ENCODE measurements at places on chromosomes 1 and 21.

- DNase-seq = no peak
Measured at GRCh38 chr1:231663211-231663792, 36.7 kb downstream of the DISC1 start.

DNA sequence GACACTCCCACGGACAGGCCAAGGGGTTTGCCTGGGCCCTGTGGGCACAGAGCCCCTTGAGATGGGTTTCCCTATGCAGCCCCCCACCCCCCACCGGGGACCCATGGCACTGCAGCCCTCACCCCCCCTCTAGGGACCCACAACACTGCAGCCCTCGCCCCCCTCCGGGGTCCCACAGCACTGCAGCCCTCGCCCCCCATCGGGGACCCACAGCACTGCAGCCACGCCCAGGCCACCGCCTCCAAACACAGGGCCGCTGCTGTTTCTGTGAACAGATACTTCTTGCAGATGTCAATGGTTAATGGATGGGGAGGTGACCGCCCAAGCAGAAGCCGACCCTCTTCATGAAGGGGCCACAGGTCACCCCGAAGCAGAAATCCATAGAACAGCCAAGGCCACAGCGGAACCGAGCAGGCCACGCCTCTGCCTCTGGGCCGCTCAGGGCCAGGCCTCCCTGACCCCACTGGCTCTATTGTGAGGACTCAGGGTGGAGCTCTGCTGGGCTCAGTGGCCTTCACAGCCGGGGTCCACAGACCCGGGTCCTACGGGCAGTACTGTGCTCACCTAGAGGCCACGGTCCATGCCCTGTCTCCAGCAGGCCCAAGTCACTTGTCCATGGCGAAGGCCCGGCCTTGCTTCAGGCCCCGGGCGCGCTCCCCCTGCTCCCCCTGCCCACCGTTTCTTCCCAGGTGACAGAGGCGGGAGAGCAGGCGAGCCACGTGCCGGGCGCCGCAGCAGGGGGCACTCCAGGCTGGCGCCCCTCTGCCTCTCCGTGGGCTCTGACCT is 4.1 kb upstream of the POFUT2 start:
- no peak for DNase-seq

DNA sequence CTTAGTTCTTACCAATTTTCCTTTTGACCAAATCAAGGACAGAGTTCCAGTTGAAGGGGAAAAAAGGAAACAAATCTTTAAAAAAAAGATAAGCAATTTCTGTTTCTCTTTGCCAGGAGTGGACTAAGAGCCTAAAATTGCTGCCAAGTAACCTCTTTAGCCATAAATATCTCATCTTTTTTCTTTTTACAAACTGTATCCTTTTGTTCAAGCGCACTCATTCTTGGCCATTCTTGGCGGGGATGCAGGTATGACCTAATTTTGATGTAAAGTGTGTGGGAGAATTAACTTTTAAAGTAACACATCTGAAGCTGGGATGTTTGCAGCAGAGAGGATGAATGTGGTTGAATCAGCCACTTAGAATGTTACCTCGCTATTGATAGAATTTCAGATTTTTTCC is 13.4 kb upstream of the KIF1B start:
- no peak for DNase-seq

- no peak for DNase-seq
Measured at GRCh38 chr1:203273869-203274602, 31.3 kb upstream of the BTG2 start.

DNA sequence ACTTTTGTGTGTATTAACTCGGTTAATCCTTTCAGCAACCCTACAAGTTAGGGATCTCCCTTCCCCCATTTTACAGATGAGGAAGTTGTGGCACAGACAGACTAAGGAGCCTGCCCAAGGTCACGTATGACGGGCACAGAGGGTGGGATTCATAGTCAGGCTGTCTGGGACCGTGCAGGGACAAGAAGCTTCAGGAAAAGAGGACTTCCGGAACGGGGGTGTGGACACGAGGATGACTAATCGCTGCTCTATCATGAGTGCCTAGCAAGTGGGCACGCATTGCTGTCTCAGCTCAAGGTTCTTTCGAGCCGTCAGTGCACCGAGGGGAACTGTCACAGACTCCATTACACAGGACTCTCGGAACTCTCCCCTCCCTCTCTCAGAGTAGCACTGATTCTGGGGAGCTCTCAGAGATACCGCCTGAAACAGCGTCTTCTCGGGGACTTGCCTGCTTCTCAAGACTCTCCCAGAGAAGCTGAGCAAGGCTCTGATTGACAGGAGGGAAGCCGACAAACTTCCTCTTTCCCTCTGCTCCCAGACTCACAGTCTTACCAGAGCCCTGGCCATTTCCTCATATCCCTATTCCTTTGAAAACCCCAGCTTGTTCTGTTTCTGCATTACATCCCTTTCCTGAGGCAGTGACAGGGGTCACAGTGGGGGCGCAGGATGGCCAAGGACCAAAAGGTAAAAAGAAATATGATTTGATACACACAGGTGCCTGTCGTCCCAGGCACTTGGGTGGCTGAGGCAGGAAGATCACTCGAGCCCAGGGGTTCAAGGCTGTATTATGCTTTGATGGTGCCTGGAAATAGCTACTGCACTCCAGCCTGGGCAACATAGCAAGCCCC is 14.4 kb downstream of the FHAD1 start:
- DNase-seq = peak; percentile 53

DNA sequence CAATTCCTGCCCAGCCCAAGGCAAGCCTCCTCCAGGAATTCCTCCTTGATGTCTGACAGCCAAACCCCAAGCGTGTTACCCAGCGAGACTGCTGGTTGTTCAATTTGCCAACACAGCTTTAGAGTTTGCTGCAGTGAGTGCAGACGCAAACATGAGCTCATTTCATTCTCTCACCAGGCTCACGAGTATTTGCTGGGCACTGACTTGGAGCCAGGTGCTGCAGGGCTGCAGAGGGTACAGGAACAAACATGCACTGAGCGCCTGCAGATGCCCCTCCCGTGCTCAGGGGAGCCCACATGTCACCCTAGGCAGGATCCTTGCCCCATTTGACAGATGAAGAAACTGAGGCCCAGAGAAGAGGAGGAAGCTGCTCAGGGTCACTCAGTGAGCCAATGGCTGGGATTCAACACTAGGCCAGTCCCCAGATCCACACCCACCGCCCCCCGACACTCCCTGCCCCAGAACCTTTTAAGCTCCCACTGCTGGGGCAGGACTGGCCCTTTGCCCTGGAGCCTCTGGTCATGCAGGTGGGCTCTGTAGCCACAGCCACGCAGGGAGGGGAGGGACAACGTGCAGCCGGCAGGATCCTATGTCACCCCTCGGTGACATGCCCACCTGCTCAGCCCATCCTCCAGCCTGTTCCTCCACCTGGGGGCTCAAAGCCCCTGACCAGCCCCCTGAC is 363.7 kb downstream of the MATN1 start:
- no peak for DNase-seq

GRCh38 chr21:46441331-46441730 is 17.4 kb upstream of the DIP2A start:
- no peak for DNase-seq

GRCh38 chr1:3410142-3410925 is 44.1 kb upstream of the ARHGEF16 start:
- DNase-seq = no peak

DNA sequence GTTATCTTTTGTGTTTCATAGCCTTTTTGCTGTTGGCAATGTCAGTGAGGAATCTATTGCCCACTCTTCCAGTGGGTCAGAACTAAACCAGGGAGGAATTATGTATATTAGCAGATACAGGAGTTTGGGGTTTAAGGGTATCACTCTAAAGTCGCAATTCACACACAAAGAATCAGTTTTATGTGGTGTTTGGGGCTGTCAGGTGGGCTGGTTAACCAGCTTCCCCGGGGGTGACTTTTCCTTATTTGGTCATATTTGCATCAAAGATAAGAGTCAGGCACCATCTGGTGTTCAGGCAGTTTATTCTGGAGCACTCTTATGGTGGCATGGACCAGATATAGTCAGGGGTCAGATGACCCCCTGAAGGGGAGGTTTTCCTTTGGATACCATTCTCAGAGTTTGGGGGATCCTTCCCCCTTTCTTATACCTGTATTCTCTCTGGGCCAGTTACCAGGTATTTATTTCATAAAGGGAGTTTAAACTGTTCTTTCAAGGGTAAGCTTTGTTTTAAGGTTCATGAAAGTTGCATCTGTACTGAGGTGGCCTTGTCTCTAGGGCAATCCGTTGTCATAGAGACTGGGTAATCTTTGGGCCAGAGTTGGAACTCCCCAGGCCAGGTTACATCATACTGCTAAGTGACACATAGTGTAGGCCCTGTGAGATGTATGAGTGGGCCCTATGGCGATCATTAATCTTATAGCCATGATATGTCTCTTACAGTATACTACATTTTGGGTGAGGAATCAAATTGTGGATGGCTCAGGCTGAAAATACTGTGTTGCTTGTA is 148.2 kb downstream of the RWDD3 start:
- no peak for DNase-seq

- DNase-seq = no peak
Measured at GRCh38 chr21:26732432-26733221, 112.6 kb downstream of the ADAMTS1 start.

GRCh38 chr1:245825128-245825901 is 670.5 kb downstream of the KIF26B start:
- no peak for DNase-seq

GRCh38 chr21:43771199-43771675 is 4.9 kb downstream of the CSTB start:
- no peak for DNase-seq

- DNase-seq = no peak
Measured at GRCh38 chr21:29626801-29627470, 312.9 kb downstream of the GRIK1 start.

DNA sequence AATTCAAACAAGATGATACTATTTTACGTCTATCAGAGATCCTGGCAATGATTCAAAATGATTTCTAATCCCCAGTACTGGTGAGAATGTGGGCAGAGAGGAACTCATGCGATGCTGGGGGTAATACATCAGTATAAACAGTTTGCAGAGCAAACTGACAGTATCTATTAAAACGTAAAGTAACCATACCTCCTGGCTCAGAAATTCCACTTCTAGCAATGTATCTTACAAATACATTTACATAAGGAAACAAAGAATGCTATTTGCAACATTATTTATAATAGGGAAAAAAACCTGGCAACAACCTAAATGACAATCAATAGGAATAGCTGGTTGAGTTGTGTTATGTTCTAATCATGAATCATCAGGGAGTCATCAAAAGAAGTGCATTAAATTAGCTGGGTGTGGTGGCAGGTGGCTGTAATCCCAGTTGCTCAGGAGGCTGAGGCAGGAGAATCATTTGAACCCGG is 15.9 kb downstream of the RCAN1 start:
- no peak for DNase-seq

GRCh38 chr21:40331804-40332203 is 464.6 kb downstream of the PCP4 start:
- DNase-seq = no peak

DNA sequence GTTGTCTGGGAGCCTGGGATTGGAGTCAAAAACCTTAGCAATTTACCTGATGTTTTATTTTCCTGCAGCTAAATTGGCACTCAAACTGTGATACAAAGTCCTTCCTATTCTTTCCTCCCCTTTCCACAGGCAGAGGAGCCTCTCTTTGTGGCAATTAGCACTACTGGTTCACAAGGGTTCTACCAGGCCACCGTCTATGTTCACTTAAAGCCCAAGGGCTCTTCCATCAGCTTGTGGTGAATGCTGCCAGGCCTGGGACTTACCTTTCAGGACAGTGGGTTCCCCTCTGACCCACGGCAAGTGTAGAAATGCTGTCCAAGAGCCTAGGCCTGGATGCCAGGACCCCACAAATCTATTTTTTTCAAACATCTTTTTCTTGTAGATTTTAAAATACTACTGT is 251.9 kb upstream of the B3GALT2 start:
- DNase-seq = no peak

DNA sequence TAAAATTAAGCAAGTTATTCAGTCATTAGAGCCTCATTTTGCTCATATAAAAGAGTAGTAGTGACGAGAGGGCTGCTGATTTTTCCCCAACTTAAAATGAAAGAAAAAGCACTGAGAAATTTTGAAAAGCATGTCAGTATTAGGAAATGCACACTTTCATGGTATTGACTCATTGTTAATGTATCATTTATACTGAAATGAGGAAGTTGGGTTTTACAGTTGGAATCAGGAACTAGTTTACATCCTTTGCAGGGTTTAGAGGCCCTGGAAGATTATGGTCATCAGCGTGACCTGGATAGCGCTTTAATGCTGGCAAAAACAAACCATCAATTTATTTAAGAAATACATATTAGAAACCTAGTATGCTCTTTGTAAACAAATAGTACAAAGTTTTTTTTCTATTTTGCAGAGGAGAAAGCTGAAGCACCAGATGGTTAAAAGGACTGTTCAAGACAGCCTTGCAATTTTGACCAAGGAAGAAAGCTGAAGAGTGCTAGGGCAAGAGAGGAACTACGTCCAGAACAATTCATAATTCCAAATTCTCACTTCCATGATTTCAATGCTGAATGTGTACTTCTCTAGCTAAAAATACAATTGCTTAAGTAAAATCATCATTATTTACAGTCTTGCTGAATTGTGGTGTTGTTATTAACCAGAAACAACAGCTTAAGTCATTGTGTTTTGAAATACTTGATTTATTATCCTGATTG is 94.8 kb upstream of the SGIP1 start:
- DNase-seq = peak; percentile 67

GRCh38 chr1:90850181-90850897 is 133.2 kb upstream of the BARHL2 start:
- no peak for DNase-seq

- no peak for DNase-seq
Measured at GRCh38 chr1:119550381-119550780, 43.4 kb downstream of the HSD3B1 start.

DNA sequence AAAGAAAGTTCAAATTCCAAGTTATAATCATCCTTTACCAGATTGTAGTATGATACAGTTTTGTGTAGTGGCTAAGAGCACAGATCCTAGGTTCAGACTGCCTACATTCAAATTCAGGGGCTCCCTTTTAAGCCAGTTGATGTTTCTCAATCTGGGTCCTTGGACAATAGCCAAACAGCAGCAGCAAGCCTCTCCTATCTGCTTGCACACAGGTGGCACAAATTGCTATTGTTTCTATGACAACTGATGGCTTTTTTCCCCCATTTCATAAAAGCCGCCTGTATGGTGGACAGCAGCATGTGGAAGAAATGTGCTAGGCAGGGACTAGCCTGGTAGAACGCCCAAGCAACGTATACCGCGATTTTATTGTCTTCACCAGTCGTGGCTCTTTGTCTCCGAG is 76.5 kb downstream of the S1PR1 start:
- DNase-seq = no peak

DNA sequence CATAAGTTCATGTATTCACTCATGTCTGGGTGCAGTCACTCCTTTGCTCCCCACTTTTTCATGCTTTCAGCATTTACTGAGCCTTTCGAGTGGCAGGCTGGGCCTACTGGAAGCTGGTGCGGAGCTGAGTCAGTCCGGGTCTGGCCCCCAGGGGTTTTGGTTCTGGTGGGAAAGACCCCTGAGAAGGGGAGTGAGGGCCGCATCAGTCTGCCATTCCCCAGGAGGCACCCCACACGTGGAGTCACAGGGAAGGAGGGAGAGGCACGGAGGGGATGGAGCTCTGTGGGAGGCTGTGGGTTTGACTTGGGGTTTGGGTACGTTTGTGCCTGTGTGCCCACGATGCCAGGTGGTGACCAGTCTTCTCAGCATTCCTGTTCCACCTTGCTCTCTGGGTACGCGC is 87.9 kb downstream of the PTPRU start:
- DNase-seq = no peak

- peak; percentile 96 for DNase-seq
Measured at GRCh38 chr21:46605767-46606426, 1.0 kb upstream of the S100B start.

- no peak for DNase-seq
Measured at GRCh38 chr1:56326056-56326455, 253.3 kb downstream of the PLPP3 start.

Measured in GDM1 (cell line).